HS-5 (cell line): ENCODE measurements at places on chromosomes 3 and 15.

DNA sequence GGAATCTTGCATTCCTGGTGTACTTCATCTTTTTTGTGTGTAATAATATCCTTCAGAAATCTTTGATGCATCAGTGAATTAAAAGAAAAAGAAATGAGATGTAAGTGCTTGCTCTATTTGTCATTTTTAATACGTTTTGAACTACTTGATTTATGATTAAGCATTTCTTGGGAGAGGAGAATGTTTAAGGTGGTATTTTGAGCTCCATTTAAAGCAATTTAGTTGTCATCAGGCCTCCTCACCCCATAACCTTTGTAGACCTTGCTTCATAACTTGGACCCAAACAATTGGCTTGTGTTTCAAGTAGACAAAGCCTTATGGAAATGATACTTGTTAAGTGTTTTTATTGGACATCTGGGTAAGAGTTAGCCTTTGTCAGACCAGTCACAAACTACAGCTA is 87.1 kb upstream of the VEPH1 start:
- no peak for DNase-seq

DNA sequence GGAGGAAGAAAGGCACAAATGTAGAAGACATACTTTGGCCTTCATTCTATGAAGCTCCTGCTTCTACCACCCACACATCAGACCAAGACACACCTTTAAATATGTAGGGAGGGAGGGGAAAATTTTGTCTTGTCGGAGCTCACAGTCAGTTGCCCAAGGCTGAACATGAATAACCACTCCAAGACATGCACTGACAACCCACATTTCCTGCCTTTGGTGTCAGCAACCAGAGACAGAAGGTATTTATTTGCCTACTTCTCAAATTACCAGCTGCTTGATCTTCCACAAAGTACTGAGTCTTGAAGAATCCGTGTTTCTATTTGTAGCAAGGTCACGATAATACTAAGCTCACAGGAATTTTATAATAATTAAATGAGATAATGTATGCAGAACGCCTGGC is 169.7 kb downstream of the KCNMB2 start:
- DNase-seq: no peak

DNA sequence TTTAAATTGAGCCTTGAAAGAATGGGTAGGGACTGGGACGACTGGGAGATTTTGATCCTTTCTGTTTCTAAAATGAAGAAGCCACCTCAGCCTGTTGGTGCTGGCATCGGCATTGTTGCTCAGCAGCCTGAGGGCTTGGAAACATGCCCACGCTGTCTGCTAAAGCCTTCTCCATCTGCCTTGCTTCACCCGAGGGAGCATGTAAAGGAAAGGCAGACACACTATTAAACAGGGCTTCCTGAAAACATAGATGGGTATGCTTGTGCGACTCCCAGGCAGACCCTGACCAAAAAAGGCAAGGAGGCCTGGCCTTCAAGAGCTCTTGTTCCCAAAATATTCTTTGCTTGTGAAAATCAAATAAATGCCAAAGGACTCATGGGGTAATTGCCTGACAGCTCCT is 84.2 kb upstream of the SLC4A7 start:
- DNase-seq: no peak

GRCh38 chr3:187912007-187912406 is 166.7 kb upstream of the BCL6 start:
- DNase-seq: no peak

DNA sequence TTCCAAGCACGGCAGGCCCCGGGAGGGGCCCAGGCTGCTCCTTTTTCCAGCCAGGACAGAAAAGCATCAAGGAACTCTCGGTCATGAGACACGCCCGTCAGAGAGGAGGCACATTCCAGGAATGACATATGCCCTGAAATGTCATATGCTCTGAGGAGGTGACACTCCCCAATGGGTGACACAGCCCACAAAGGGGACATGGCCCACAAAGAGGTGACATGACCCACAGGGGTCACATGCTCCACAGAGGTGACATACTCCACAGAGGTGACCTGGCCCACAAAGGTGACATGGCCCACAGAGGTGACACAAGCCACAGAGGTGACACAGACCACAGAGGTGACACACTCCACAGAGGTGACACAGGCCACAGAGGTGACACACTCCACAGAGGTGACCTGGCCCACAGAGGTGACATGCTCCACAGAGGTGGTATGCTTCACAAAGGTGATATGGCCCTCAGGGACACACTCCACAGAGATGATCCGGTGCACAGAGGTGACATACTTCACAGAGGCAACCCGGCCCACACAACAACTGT is 79.2 kb downstream of the ABHD5 start:
- no peak for DNase-seq

DNA sequence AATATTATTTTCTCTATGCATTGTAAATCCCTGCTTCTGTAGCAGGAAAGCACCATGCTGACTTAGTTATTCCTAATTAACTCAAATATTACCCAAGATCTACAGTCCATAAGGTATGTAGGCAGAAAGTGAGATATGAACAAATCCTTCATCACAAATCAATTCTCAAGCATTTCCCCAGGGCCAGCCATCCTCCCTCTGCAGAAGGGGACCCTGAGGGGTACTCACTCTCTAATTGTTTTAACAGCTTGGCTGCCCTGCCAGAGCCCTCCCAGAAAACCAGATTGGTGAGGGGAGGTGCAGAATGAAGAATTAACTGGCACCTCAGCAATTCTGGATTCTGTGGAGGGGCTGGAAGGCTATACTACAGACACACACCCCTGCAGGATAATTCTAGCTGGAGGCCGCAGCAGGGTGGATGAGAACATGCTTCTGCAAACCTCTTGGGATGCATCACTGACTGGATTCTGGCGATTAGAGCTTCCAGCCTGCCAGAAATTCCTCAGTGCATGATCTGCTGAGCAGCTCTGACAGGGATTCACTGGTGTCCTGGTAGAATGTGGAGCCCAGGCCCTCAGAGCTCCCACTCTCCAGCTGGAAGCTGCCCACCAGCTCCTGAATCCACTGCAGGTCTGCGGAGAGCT is 88.6 kb upstream of the HERC1 start:
- DNase-seq: no peak

DNA sequence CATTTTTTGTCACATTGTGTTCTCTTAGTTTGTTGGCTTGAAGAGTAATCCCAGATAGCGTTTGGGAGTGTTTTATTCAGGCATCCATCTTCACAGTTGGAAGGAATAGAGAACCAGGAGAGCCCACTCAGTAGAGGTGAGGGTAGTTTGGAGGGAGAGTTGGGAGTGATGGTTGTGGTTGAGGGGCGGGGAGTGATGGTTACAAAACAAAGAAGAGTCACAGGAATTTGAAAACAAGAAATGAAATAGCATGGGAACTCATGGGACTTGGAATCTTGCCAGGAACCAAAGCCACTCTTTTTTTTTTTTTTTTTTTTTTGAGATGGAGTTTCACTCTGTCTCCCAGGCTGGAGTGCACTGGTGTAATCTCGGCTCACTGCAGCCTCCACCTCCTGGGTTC is 36.3 kb downstream of the DUT start:
- no peak for DNase-seq

DNA sequence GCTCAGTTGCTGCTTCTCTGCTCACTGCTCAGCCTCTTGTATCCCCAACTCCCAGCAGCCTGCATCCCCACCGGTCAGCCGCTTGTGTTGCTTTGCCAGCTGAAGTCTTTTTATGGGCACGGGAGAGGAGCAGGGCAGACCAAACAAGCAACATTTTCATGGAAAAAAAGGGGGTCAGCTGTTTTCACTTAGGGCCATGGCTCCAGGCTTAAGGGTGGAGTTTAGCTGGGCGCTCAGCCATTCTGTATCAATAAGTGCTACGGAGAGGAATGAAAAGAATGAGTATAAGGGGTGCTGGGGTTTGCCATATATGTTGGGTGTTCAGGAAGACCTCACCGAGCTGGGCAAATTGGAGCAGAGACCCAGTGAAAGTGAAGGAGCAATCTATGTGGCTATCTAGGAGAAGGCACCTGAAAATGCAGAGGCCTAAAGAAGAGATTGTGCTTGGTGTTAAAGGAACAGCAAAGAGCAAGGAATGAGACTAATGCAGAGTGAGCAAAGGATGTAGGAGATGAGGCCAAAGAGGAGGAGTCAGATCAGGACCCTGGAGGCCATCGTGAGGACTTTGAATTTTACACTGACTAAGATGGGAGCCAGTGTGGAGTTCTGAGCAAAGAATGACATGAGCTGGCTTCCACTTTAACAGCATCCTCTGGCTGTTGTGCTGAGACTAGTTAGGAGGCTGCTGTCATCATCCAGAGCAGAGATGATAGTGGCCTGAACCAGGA is 16.6 kb upstream of the IREB2 start:
- no peak for DNase-seq

GRCh38 chr3:25151903-25152295 is 276.2 kb upstream of the RARB start:
- DNase-seq: no peak

GRCh38 chr3:49415931-49416601 is 3.8 kb downstream of the TCTA start:
- DNase-seq: no peak

DNA sequence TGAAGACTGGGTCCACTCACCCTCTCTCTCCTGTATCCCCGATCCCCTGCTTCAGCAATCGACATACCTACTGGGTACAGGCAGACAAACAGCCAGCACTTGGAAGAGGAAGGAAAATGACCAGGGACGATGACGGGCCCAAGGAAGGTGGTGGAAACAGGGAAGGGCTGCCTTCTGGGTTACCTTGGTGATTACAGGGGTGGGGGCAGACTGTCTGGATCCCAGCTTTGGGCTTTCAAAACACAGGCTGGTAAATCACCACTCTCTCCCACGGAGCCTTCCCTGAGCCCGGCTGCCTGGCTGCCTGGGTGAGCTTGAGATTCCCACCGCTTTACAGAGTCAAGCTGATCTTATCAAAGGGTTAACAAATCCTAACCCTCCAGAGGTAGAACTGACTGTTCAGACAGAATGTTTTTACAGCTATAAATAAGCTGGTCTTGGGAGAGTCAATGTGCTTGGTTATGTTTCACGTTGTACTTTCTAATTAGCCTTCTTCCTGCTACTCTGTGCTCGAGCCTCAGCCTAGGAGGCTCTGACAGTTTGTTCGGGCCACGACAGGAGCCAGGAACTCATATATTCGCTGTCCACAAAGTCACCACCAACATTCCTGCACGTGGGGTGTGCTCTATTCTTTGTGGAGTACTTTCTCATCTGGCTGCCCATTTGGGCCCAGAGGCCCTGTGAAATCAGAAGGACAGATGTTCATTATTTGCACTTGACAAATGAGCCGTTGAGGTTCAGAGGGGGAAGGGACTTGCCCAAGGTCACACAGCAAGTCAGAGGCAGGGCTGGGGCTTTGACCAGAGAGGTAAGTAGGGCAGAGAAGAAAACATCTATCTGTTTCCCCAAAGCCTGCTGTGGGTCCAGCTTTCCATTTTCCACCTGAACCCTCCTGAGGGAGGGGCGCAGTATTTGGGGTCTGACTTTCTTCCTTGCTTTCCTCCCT is 63.5 kb downstream of the FEM1B start:
- DNase-seq: no peak

DNA sequence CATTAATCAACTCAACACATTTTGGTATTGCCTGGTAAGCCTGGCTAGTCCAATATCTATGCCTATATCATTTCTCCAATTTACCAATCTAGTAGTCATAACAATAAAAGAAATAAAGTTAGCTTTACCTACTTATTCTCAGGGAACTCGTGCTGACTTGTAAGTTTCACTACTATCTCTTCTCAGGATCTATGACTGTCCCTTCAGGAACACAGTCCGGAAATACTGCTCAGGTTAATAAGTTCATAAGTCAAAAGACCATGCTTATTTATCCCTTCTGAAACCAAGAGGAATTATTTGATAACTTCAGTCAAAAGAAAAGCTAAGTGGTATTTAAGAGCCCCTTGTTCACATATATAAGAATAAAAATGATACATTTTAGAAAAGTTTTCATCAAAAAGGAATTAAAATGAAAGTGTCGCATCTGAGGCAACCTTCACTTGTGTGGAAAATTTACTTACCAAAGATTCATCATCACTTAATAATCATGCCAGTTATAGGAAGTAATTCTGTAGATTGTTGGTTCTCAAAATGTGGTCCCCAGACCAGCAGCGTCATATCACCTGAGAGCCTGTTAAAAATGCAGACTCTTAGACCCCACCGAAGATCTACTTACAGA is 15.5 kb upstream of the THRB start:
- no peak for DNase-seq
